ENCODE measurements at places on chromosomes 4 and X. TPM values are rescaled to one million over a fixed set of nuclear protein-coding genes. Genes with fewer than 3 reads are reported as not detected.

PCDH10 gene
- 0.11 TPM for total RNA-seq

CAPN6 gene
- not detected for total RNA-seq

RPS6KA6 gene
- total RNA-seq: 5.2 TPM

TCEAL7 gene
- not detected for total RNA-seq

KLB gene
- total RNA-seq: 0.14 TPM

DCX gene
- total RNA-seq: not detected

PROM1 gene
- 0.58 TPM for total RNA-seq

OPRPN gene
- total RNA-seq: not detected

KIAA1210 gene
- 0.03 TPM for total RNA-seq
